Heart right ventricle (tissue), 16 donors: ENCODE measurements at places on chromosomes 16 and 17. TPM values are rescaled to one million over a fixed set of nuclear protein-coding genes. Genes with fewer than 3 reads are reported as not detected.

- DNase-seq: no peak
Observed at GRCh38 chr17:73521376-73521775, 122.9 kb downstream of the SDK2 start.

DNA sequence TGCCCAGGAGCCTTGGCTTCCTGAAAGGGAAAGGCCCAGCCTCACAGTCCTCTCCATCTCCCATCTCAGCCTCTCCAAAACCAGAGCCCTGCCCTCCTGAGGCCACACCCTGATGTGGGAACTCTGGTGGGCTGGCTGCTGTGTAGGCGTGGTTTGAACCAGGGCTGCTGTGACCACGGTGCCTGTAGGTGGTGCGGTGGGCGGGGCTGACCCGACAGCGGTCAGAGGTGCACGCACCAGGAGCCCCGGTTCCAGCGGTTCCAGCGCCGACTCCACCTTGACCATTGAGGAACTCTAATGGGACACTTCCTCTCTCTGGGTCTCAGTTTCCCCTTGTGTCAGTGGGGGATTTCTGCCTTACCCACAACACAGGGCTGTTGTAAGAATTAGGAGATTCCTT lies 2.4 kb downstream of the RAP1GAP2 start:
- no peak for DNase-seq

DNA sequence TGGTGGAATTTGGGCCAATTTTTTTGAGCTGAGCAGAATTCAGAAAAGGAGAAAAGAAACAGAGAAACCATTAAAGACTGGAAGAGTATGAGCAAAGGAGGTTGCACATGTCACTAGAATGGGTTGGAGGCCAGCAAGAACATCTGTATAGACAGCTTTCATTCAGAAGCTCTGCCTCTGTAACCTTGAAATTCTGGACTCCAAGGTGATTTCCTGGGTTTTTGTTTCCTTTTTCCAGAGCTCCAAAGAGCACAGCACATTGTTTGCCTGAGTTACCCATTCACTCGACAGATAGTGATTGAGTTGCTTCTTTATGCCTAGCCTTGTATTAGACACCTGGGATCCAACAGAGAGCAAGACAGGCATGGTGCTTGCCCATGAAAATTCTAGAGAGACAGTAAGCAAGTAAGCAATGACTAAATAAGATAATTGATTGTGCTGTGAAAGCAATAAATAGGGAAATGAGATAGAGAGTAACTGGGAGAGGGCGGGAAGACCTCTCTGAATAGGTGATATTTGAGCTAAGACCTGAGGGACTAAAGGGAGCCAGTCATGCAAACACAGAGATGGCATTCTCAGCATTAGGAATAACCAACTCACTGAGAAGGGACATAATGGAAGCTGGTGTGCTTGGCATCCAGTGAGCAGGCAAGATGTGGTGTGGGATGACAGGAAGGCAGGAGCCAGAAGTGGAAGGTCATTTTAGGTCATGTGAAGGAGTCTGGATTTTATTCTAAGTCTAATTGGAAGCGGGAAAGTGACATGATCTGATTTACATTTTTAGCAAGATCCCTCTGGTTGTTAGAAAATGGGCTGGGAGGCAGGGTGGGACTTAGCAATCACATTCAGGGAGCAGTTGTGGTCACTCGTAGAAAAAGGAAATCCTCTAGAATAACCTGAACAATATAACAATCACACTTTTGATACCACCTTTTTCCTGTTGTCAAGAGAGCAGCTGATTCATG lies 197.5 kb downstream of the HS3ST3A1 start:
- no peak for DNase-seq

DNA sequence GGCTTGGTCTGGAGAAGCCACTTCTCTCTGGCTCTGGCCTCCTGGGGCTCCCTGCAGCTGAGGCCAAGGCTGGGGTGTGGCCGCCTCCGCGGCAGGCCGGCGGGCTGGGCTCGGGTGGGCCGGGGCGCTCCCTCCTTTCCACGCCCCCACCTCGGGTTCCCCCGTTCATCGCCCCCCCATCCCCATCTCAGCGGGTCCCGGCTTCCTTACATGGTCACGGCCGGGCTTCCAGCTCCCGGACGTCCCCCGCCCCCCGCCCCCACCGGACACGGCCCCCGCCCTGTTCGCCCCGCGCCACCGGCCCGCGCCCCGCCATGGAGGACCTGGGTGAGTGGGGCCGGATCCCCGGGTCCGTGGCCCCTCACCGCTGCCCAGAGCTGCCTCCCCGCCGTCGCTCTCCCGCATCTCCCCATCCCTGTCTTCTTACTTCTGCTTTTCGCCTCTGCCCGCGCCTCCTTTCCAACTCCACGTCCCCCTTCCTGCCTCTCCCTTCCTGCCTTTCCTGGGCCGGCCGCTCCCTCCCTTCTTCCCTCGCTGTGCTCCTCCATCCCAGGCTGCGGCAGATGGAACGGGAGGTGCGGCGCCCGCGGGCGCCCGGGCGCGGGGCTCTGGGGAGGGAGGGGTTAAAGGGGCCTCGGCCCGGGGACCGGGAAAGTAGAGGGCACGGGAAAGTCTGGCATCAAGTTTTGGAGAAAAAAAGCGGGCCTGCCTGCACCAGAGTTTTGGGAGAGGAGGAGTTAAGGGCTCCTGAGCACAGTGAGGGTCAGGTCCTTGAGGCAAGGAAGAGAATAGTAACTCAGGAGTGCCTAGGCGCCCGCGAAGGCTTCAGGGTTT lies at the start of gene TGFB1I1:
Gene TGFB1I1, plus strand, starts transcription at position 278 of the 834 bp plus-strand sequence. Its CDS starts 37 bp downstream, at position 315.
- DNase-seq: peak; percentile 78

DNA sequence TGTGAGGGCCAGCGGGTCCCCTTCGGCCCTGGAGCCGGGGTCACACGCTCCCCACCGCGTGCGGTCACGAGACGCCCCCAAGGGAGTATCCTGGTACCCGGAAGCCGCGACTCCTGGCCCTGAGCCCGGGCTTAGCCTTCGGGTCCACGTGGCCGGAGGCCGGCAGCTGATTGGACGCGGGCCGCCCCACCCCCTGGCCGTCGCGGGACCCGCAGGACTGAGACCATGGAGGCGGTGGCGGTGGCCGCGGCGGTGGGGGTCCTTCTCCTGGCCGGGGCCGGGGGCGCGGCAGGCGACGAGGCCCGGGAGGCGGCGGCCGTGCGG lies at the start of gene NAGLU:
Gene NAGLU, plus strand, starts transcription at position 194 of the 324 bp plus-strand sequence. Its CDS starts 32 bp downstream, at position 226.
- DNase-seq: peak; percentile 99

GRCh38 chr17:32451879-32452278 lies 7.6 kb downstream of the PSMD11 start:
- DNase-seq: no peak

DNA sequence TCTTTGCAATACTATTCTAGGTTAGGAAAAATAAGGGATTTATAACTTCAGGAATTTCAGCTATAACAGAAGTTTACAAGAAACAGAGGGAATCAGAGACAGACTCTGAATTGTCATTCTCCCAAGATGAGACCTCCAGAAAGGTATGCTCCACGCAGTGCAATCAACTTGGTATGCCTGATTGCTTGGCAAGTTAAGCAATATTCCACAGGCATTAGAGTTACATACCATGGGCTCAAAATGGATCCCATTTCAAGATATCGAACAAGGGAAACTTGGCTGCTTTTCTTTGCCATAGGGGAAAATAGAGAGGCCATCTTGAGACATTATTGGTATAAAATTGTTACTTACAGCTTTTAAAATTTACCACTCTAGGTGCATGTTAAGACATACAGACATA lies 615.6 kb upstream of the SOX9 start:
- no peak for DNase-seq

- no peak for DNase-seq
Observed at GRCh38 chr17:20228410-20228809, 219.3 kb downstream of the SPECC1 start.

GRCh38 chr17:79124513-79125209 lies 50.0 kb downstream of the ENGASE start:
- DNase-seq: no peak

DNA sequence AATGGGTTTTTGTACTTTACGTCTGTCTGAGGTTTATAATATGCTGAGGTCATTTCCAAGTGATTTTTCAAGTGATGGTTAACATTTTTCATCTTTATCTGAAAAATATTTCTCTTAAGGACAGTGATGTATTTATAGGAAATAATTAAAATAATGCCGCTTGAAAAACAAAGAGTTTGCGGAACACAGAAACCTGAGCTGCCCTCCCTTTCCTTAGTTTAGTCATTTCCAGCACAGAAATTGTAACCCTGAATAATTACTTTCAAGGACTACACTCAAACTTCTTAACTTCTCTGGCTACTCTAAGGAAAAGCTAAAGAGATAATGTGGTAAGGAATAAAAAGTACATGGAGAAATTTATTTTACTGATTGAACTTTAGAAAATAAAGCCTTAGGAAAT lies 54.6 kb downstream of the MRTFB start:
- no peak for DNase-seq

- no peak for DNase-seq
Observed at GRCh38 chr16:11986521-11987057, 10.1 kb downstream of the SNX29 start.

DNA sequence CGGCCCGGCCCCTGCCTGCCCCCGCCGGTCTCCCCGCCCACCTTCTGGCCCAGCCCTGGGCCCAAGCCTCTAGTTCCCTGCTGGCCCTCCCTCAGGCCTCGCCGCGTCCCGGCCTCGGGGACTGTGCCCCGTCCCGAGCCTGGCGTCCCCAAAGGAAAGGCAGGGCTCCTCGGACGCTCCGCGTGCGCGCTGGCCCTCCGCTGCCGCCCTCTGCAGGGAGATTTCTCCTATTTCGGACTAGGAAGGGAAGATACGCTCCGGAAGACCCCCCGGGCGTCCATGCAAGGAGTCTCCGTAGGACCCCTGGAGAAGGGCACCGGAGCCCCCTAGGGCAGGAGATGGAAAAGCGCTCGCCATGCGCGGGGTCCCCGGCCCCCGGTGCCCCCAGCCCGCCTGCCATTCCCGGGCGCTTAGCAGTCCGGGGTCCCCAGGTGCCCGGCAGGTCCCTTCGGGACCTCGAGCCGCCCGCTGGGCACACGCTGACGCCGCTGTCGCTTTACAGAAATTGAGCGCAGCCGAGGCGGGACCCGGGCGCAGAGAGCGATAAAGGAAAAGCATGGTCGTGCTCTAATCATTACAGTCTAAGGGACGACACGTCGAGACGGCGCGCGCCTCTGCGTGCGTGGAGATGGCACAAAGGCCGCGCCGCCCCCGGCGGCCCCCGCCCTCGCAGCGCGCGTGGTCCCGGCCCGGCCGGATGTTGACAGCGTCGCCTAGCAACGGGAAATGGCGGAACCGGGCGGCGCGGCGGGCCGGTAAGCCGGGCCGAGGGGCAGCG lies at the start of gene CCDC40:
Gene CCDC40, plus strand, starts transcription at position 706 of the 778 bp plus-strand sequence. Its CDS starts 21 bp downstream, at position 727.
- DNase-seq: peak; percentile 90

DNA sequence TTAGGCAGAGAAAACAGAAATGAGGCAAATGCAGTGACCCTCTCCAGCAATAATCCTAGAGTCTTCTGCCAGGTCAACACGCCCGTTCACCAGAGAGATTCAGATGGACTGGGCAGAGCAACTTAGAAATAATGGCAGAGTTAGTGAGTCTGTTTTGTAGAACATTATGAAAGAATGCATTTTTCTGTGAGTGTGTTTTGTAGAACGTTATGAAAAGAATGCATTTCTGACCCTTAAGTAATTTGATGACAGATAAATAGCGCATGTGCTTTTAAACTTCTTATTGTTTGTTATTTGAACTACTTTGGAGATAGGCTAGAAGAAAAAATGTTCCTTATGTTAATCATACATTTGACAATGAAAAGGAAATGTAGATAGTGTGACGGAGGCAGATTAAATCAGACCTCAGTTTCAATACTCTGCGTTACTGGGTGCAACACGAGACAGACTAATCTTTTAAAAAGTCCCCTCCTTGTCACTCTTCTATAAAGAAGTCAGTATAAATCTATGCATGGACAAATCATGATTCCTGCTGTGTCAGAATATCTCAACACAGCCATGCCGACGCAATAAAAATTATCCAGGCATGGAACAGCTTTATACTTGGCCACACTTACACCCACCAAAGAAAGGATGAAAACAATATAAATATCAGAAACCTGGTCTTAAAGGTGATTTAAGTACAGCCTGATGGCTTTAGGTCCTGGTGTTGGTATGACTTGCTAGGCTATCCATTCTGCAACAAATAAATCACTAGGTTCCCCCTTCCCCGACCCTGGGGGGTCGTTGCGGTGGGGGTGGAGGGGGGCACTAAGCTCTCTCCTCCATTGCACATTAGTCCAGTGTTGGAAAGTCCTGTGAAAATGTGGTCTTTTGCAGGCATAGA lies 47.8 kb downstream of the MARCHF10 start:
- DNase-seq: no peak

DNA sequence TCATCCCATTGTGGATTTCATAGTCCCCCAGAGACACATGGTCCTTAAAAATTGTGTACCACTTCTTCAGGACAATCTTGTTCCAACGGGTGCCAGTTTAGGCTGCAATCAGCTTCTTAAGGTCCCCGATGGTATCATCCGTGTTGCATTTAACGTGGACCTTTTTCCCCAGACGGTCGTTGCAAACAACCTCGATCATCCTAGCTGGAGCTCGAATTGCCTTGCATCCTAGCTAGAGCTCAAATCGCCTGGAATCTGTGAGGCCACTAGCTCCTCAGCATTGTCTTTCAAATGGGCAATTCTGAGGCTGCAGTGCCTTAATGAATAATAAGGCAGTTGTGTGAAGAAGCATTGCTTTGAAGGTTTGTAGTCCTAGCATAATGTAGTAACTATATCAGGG lies 37.7 kb upstream of the RHBDL3 start:
- no peak for DNase-seq

DNA sequence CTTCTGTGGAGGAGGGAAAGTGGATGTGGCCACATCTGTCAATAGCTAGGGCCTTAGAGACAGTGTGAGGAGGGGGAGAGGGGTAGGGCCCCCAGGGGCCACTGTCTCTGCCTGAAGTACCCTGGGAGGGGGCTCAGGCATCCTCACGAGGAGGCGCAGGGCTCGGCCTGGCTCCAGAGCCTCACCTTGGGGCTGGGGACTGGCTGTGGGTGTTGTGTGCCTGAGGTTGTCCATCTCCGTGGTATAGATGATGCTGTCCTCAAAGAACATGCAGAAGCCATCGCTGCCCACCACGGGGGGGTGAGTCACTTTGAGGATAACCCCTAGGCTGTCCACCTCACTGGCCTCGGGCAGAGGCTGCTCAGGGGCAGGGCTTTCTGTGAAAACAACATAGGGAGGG lies 12.1 kb downstream of the PLEKHG4 start:
- no peak for DNase-seq

DNA sequence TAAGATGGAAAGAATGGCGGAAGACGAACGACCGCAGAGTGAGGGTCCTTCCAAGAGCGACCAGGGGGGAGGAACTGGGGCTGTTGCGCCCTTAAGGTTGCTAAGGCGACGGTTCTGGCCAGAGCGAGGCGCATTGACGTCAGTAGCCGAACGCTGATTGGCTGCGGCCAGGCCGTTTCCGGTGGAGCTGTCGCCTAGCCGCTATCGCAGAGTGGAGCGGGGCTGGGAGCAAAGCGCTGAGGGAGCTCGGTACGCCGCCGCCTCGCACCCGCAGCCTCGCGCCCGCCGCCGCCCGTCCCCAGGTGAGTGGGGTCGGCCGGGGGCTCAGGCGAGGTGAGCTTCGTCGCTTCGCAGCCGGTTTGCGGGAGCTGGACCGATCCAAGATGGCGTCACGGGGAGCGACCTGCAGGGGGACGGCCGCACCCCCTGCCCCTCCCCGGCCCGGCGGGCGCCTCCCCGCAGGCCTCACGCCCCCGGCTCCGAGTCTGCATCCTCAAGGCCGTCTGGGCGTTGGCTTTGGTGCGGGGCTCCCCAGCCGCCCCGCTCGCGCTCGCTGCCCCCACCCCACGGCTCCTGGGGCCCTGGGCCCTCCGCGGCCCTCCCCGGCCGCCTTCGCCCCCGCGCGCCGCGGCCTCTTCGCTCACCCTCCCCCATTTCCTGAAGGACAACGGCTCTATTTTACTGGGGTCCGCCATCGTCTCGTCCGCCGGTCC lies at the start of gene PRKAR1A:
Gene PRKAR1A, plus strand, starts transcription at position 184 of the 713 bp plus-strand sequence. CDS start 2,970 bp downstream, outside the sequence.
- peak; percentile 96 for DNase-seq

The RASD1 gene
- total RNA-seq: 4.8 TPM

The SP6 gene
- 0.13 TPM for total RNA-seq

The SBK1 gene
- total RNA-seq: 5.2 TPM

The TNFRSF17 gene
- not detected for total RNA-seq
